ENCODE measurements at places on chromosomes 7 and 10. TPM values are rescaled to one million over a fixed set of nuclear protein-coding genes. Genes with fewer than 3 reads are reported as not detected.

- DNase-seq = no peak
Measured at GRCh38 chr10:79146611-79147130, 77.9 kb downstream of the ZMIZ1 start.

DNA sequence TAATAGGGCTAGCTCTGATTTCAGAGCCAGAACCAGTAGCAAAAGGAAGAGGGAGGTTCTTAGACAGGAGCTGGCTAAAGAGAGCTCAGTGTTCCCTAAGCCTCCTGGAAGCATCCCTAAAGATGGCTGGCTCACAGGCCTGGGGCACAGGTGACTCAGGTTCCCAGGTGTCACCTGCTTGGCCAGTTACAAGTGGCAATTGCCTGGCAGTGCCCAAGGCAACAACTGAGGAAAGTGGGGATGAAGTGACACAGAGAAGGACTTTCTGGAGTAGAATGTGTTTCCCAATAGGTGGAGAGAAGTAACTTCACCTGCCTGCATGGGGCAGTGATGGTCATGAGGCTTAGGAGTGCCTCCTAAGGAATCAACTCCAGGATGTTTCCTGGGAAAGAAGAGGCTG is 66.5 kb upstream of the EEPD1 start:
- DNase-seq = no peak

Gene PRLHR
- total RNA-seq = not detected

GRCh38 chr7:127819975-127820731 is 168.2 kb downstream of the SND1 start:
- no peak for DNase-seq

DNA sequence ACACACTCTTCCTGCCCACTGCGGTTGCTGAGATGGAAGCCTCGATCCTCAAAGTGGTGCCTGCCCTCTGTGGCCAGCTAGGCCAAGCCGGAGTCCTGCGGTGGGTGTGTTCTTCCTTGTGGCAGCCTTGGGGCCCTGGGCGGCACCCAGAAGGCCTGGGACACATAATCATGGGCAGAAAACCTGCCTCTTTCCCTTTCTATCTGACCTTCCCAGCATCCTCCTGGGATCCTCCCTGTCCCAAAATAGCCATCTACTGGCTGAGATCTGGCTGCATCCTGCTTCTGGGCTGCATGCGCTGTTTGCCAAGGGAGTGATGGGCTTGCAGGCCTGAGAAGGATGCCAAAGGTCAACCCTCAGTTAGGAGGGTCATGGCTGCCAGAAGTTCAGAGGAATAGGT is 23.9 kb downstream of the COL13A1 start:
- DNase-seq = no peak

GRCh38 chr10:97811958-97812357 is 37.7 kb upstream of the GOLGA7B start:
- DNase-seq = no peak

- DNase-seq = peak; percentile 36
Measured at GRCh38 chr7:43511029-43511428, 71.9 kb upstream of the STK17A start.

GRCh38 chr7:12127455-12127854 is 83.6 kb upstream of the TMEM106B start:
- DNase-seq = no peak

DNA sequence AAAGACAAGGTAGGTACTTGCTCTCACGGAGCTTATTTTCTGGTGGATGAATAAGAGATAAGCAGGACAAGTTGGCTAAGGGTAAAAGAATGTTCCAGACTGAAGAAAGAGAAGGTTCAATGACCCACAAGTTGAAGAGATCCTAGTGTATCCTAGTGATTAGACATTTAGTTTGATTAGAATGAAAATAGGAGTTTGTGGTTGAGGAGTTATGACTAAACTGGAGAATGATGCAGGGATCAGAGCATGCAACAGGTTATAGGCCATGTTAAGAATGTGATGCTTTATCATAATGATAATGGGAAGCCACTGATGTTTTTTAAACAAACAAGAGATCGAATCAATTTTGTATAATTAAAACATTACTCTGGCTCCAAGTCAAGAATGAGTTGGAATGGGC is 357.2 kb downstream of the HPSE2 start:
- DNase-seq = no peak

DNA sequence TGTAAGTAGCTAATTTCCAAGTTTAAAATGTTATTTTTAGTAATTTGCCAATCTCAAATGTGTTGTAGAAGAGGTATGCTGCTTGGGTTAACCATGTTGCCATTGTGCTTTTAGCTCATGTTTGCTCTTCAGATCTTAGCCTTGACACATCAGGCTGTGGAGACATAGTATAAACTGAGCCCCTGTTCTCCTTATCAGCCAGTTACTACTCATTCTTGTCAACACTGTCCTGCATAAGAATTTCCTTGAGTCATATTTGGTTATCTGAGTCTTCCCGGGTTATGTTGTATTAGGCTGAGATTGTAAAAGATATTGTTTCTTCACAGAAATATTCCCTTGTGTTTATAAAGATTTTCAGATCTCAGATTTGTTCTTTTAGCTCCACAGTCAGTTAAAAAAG is 4.1 kb downstream of the SSBP1 start:
- no peak for DNase-seq

- no peak for DNase-seq
Measured at GRCh38 chr7:96599288-96599936, 110.2 kb downstream of the SEM1 start.

DNA sequence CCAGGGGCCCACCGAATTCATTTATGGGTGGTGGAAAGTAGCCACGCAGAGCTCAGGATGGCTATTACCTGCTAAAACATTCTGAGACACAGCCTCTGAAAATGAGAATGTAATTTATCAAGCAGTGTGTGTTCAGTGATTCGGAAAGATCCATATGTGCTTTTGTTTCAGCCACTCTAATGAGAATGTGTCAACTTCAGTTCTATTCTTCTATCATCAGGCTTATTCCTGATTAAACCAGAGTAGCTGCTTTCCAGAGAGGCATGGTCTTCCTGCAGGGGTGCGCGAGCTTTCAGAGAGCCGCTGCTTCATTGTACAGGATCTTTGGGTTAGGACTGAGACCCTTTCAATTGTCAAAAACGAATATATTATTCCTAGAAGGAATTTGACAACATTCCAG is 167.6 kb downstream of the OTUD1 start:
- DNase-seq = no peak

Gene KRIT1
- total RNA-seq = 38.1 TPM

GRCh38 chr7:5773661-5774086 is 7.8 kb downstream of the RNF216 start:
- DNase-seq = no peak

Gene TFPI2
- total RNA-seq = 4.4 TPM

Gene RBP3
- not detected for total RNA-seq

DNA sequence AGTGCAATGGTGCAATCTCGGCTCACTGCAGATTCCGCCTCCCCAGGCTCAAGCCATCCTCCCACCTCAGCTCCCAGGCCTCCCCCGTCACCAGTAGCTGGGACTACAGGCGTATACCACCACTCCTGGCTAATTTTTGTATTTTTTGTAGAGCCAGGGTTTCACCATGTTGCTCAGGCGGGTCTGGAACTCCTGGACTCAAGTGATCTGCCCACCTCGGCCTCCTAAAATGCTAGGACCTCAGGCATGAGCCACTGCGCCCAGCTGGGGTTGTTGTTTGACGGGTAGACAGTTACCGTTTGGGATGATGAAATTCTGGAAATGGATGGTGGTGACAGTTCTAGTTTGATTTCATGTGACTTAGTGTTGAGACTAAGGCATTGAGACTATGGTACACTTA is 15.3 kb downstream of the CALML3 start:
- DNase-seq = no peak

DNA sequence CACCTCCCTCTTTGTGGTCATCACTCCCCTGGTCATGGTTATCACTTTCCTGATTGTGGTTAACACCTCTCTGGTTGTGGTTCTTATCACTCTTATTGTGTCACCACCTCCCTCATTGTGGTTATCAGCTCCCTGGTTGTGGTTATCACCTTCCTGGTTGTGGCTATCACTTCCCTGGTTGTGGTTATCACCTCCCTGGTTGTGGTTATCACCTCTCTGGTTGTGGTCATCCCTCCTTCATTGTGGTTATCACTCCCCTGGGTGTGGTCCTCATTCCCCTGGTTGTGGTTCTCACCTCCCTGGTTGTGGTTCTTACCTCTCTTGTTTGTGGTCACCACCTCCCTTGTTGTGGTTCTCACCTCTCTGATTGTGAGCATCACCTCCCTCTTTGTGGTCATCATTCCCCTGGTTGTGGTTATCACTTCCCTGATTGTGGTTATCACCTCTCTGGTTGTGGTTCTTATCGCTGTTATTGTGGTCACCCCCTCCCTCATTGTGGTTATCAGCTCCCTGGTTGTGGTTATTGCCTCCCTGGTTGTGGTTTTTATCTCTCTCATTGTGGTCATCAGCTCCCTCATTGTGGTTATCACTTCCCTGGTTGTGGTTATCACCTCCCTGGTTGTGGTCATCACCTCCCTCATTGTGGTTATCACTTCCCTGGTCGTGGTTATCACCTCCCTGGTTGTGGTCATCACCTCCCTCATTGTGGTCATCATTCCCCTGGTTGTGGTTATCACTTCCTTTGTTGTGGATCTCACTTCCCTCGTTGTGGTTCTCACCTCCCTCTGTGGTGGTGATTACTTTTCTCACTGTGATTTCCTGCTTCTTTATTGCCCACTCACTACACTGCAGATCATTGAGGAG is 106.7 kb downstream of the GPR26 start:
- no peak for DNase-seq

DNA sequence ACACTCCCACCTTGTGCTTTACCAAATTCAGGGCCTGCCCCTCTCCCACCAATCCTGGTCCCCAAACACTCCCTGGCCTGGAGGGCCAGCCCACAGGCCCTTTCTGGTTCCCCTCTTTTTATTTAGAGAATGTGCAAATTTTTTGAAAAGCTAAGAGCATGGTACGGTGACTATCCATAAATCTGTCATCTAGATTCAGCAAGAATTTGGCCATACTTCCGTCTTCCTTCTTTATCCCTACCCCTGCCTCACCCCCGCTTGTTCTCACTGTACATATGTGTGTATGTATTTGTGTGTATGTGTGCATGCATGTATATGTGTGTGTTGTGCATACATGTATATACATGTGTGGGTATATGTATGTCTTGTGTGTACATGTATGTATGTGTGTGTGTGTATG is 8.1 kb upstream of the TBRG4 start:
- no peak for DNase-seq

DNA sequence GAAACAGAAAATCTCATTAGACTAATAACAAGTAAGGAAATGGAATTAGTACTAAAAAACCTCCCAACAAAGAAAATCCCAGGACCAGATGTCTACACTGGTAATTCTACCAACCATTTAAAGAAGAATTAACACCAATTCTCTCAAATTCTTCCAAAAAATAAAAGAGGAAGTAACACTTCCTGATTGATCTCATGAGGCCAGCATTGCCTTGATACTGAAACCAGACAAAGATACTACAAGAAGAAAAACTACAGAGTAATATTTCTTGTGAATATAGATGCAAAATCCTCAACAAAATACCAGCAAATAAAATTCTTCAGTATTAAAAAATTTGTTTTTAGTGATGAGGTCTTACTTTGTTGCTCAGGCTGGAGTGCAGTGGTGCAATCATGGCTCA is 21.3 kb downstream of the GCK start:
- no peak for DNase-seq

Data from H9 (cell line).